Stimulated activated CD4-positive, alpha-beta T cell treated with anti-CD3 and anti-CD28 coated beads, TNF-alpha, amount 100 ng/mL, for 1 hour (primary cell): ENCODE measurements at places on chromosomes 2 and 18.
A peak's percentile ranks its signal among the peaks of the same experiment; 100 is the strongest.

GRCh38 chr2:141630407-141630930 lies 500.3 kb downstream of the LRP1B start:
- DNase-seq, result no peak

GRCh38 chr2:19857100-19857499 lies 44.7 kb downstream of the TTC32 start:
- no peak for DNase-seq

- DNase-seq, result no peak
These were observed 7.7 kb upstream of the ST8SIA5 start for GRCh38 chr18:46764586-46764985.

- DNase-seq, result no peak
These were observed 28.8 kb downstream of the ASAP2 start for GRCh38 chr2:9235147-9236044.

- no peak for DNase-seq
These were observed 7.7 kb upstream of the EHD3 start for GRCh38 chr2:31226266-31226665.

GRCh38 chr2:219029829-219030165 lies 11.5 kb downstream of the CFAP65 start:
- DNase-seq, result peak; percentile 68

DNA sequence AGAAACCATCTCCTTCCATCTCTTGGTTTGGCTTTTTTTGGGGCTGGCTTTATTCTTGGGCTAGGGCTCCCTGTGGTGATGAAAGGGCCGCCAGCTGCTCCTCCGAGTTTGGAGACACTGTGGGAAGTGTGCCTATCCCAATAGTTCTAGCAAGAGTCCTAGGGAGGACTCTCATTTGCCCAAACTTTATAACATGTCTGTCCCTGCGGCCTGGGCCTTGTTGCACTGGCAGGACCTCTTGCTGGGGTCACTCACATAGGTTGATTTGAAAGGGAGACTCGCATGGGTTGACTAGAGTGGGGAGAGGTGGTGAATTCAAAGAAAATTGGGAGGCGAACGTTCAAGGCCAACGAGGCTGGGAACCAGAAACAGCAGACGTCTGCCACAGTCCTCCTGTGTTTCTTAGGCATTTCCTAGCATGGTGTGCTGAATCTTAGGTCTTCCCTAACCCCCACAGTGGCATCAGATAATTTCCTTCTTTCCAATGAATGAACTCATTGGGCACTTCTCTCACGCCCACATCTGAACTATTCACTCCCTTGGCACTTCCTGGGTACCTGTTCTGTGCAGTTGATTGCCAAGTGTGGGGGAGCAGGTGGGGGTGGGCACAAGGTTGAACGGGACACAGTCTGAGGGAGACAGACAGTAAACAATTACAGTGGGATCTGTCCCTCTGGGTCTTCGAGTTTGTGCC lies 26.8 kb downstream of the NIFK start:
- DNase-seq, result no peak

DNA sequence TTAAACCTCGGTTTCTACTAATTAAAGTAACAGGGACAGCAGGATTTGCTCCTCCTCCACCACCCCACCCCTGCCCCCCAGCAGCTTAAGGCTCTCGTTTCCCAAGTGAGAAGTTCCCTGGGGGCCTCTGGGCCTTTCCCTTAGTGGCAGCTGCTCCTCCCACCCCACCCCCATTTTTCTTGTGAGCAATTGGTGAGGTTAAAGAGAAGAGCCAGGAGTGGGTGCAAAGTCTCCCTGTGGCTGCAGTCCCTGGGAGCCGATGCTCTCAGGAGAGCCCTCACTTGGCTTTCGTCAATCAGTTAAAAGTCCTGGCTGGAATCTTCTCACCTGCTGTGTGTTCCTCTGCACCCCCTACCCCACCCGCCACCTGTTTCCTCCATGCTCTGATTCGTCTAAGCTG lies 48.7 kb upstream of the AGAP1 start:
- no peak for DNase-seq

DNA sequence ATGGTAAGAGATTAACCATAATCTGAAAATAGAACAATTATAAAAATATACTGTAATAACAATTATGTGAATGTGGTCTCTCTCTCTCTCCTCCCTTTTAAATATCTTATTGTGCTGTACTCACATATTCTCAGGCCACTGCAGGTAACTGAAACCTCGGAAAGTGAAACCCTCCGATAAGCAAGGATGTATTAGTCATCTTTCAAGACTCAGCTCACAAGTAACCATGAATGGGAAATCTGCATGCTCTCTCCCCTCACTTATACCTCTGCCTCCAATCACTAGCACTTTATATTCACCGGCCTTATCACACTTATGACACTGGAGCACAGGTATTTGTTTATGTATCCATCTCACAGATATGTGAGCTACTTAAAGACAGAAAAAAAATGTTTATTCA lies 139.7 kb downstream of the LRP2 start:
- DNase-seq, result no peak

- no peak for DNase-seq
These were observed 173.3 kb upstream of the ZFP36L2 start for GRCh38 chr2:43399515-43400264.

DNA sequence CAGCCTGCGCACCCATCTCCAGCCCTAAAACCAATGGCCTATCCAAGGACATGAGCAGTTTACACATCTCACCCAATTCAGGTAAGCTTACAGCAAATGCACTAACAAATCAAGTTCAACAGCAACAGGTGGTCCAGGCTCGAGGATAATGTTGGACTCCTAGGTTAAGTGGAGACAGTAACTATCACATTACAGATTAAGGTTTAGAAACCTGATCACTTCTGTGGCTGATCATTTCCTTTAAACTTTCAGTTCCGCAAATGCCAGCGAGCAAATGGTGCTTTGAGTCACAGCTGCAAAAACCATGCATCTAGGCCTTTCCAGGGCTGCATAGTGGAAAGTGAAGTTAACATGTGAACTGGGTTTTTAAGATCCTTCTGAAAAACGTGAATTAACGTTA lies 259.4 kb downstream of the GBX2 start:
- DNase-seq, result no peak

GRCh38 chr18:73724958-73725357 lies 422.7 kb downstream of the FBXO15 start:
- DNase-seq, result no peak

DNA sequence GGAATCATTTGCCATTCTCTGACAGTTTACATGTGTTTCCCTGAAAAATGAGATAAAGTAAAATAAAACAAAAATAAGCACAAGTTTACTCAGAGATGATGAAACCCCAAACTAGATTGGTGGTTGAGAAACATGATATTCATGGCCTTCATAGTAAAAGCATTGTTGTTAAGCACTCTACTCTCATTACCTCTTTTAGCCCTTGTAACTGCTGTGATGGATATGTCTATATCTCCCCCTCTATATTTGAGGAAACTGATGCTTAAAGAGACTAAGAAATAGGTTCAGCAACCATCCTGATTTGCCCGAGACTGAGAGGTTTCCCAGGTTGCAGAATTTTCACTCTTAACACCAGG lies 33.9 kb upstream of the GALNT3 start:
- no peak for DNase-seq

- DNase-seq, result no peak
These were observed 17.0 kb downstream of the TTLL4 start for GRCh38 chr2:218727502-218728165.

- no peak for DNase-seq
These were observed 230.5 kb upstream of the THSD7B start for GRCh38 chr2:136534811-136535210.

- no peak for DNase-seq
These were observed 90.1 kb downstream of the EPAS1 start for GRCh38 chr2:46387292-46387691.

- no peak for DNase-seq
These were observed 36.2 kb downstream of the TLK1 start for GRCh38 chr2:171124541-171124940.

DNA sequence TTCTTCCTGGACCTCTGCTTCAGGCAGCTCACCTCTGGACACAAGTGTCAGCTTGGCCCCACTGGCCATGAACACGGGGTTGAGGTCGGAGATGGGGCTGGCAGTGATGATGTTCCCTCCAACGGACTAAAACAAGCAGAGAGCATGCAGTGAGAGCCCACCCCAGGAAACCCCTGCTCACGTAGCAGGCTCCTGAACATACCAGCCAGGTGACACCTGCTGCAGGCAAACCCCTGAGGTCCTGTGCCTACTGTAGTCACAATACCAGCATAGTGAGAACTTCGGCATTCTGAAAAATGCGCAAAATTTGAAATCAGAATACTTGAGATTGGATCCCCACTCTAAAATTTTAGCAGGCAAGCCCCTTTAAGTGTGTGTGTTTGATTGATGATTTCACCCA lies 32.9 kb downstream of the XDH start:
- DNase-seq, result no peak

DNA sequence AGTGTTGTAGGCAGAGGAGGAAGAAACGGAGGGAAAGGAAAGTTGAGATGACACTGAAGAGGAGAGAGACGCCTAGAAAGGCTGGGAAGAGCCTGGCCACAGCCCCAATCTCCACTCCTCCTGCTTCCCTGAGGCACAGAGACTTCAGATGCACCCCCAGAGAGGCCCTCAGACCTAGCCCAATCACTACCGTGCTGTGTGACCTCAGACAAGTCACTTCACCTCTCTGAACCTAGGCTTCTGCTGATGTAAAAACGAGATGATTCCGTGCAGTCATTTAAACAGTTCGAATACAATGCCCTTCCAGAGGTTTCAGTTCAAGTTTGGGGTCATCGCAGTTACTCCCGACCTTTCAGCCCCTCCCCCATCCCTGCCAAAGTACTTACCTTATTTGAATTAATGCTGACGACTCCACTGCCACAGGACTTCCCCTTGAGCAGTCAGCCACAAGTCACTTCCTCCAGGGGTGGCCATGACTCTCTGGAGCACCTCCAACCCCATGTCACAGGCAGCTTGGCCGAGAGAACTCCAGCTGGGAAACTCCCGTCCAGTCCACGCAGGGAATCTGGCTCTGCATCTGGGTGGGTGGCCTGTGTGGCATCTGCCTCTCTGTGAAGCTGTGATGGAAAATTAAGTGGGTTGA lies 105.2 kb upstream of the ID2 start:
- no peak for DNase-seq

DNA sequence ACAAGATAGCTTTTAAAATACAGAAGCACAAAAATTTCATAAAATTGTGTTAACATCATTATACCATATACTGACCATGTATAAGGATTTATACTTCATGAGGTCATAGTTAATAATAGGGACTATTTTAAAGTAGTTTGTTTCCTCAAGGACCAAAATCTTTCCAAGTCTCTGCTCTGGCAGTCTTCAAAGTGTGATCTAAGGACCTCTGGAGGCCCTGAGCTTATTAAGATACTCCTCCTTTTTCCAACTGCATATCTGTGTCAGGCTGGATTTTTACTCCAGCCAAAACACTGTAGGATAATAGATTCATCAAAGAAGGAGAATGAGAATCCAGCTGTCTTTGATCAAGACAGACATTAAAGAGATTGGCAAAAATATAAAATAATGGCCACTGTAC lies 1.7 kb upstream of the SCYGR2 start:
- no peak for DNase-seq

DNA sequence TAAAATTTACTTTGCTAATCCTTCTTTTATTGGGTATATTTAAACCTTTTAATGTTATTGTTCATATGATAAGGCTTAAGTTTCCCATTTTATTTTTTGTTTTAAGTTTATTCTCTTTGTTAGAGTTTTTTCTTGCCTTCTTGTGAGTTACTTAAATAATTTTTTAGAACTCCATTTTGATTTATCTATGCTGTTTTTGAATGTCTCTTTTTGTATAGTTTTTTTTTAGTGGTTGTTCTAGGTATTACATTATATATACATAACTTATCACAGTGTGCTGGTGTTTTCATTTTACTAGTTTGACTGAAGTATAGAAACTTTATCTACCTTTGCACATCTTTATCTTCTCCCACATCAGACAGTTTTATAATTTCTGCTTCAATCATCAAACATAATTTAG lies 49.4 kb upstream of the TGFA start:
- DNase-seq, result no peak

- no peak for DNase-seq
These were observed 786.2 kb upstream of the FANCL start for GRCh38 chr2:59027320-59027719.

- DNase-seq, result no peak
These were observed 612.3 kb upstream of the FANCL start for GRCh38 chr2:58853420-58853819.

GRCh38 chr18:8742387-8743361 lies 37.3 kb downstream of the MTCL1 start:
- DNase-seq, result no peak

DNA sequence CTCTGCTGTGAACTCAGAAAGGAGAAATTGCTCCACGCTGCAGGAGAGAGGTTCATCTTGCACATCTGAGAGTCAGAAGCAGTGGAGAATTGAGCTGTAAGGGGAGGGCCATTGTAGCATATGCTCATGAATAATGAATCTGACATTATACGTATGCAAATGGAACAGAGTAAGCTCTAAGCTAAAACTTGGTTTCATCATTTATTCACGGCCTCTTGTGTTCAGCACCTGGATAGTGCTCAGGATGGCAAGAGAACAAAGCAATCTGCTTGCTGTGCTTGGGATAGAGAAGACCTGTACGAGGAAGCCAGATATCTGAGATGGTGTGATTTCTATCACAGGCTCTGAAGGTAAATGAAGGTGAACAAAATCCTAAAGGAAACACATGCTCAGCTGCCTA lies 87.9 kb upstream of the GCFC2 start:
- DNase-seq, result no peak

DNA sequence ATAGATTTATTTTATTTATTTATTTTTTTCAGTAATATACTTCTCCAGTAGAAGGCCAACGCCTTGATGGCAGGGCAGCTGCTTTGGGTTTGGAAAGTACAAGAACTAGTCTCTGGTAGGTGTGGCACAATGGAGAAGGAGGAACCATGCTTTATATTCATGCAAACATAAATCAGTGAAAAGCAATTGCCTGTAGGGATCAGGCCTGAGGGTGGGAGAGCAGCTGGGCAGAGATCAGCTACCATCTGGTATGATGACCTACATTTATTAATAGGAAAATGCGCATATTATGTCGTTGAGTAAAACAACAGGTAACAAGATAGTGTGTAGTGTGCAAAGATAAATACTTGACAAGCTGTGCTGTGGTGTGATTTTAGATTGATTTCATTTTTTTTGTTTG lies 120.4 kb upstream of the TLK1 start:
- DNase-seq, result no peak

GRCh38 chr2:149191915-149192314 lies 138.5 kb upstream of the LYPD6 start:
- no peak for DNase-seq
